WERI-Rb-1 (cell line): ENCODE measurements at places on chromosomes 5 and 9.

DNA sequence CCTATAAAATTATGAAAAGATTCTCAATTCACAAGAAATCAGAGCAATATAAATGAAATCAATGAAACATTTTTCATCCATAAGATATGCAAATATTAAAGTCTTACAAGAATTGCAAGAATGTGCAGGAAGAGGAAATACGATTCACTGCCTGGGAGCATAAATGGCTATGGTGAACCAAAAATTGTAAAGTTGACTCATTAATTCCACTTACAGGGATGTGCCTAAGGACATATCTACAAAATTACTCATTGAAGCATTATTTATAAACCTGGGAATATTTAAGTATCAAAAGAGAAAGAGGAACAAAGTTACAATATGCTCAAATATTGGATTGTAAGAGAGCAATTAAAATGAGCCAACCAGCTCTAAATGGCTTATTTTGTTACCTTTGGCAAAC lies 6.9 kb upstream of the NIPSNAP3A start:
- no peak for DNase-seq

GRCh38 chr5:170143710-170144109 lies 38.0 kb downstream of the FOXI1 start:
- DNase-seq = no peak

- no peak for DNase-seq
These were observed 9.2 kb upstream of the MXD3 start for GRCh38 chr5:177320879-177321278.

GRCh38 chr9:2802494-2802921 lies 41.4 kb downstream of the PUM3 start:
- DNase-seq = no peak

DNA sequence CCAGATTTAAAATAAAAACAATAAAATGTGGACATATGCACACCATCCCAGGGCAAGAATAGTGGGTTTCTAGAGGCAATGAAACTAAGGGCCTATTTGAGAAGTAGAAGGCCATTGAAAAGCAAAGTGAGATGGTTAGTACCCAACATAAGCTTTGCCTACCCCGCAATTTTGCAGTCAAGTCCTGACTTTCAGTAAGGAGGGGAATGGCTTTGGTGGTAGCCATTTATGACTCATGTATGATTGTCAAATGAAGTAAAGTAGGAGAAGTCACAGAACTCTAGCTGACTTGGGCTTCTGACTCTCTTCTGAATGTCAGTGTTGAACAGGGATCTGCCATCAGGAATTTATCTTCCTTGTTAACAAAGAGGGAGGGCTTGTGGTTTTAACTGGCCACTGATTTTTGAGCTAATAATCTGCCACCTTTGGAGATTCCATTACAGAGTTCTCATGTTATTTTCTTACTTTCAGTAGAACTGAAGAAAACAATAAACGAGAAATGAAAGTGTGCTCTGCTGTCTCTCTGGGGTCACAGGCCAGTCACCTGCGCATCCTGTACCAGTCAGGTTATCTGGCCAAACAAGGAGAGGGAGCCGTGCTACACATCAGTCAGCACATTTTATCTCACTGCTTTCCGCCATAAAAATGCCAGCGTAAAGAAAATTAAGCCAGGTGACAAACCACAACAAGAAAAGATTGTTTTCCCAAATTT lies 14.3 kb upstream of the SNCAIP start:
- DNase-seq = no peak

- no peak for DNase-seq
These were observed 148.4 kb downstream of the NFIB start for GRCh38 chr9:14165376-14166035.

DNA sequence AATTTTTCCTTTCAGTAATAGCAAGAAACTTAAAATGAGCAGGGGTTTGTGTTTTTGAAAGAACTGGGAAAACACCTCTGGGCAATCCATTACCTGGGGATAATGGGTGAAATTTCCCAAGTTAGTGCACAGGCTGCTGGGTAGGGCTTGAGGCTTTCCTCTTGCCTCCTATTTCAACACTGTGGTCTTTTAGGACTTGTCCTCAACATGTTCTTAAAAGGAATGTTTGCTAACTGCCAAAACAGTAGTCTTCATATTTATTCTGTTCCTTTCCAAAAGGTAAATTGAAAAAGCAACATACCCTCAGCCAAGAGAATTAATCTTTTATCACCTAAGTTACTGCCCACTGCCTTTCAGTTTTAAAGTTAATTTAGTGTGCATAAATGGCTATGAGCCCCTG lies 158.3 kb upstream of the CCDC152 start:
- DNase-seq = no peak

GRCh38 chr5:51388488-51389287 lies 5.4 kb downstream of the ISL1 start:
- no peak for DNase-seq

- peak; percentile 76 for DNase-seq
These were observed 24.7 kb upstream of the CETN3 start for GRCh38 chr5:90434116-90434714.

- DNase-seq = no peak
These were observed 201.3 kb downstream of the HINT1 start for GRCh38 chr5:130963798-130964197.

GRCh38 chr5:30194595-30194994 lies 998.9 kb upstream of the CDH6 start:
- DNase-seq = no peak

DNA sequence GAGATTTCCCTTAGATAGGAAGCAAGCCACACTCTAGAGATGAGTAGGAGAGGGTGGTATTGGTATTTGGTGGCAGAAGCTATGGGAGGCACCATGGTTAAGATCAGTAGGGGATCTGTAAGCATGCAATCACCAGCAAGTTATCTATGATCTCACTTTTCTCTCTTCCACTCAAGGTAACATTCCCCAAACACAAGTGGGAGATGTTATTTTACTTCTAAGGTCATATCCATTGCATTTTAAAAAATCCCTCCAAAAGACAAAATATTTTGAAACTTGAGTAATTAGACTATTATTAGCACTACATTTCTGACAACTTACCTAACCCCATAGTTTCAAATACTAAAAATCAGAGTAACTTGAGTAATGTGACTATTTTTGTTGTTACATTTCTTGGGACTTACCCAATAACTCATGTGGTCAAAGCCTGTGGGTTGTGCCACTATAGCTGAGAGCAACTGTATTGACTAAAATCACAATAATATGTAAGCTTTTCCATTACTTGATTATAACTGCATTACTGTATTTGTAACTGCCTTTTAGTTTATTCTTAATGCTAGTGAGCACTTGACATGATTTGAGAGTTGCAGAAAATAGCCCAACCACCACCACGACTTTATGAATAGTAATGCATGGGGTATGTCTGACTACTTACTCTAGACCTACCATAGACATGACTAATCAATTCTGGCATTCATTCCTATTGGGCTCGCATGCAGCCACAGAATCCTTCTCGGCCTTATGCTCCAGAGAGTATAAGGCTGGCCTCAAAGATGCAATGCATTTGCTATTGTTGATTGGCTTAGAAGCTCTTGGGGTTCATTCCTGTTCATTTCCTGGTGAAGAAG lies 264.7 kb downstream of the TRIM32 start:
- DNase-seq = no peak

DNA sequence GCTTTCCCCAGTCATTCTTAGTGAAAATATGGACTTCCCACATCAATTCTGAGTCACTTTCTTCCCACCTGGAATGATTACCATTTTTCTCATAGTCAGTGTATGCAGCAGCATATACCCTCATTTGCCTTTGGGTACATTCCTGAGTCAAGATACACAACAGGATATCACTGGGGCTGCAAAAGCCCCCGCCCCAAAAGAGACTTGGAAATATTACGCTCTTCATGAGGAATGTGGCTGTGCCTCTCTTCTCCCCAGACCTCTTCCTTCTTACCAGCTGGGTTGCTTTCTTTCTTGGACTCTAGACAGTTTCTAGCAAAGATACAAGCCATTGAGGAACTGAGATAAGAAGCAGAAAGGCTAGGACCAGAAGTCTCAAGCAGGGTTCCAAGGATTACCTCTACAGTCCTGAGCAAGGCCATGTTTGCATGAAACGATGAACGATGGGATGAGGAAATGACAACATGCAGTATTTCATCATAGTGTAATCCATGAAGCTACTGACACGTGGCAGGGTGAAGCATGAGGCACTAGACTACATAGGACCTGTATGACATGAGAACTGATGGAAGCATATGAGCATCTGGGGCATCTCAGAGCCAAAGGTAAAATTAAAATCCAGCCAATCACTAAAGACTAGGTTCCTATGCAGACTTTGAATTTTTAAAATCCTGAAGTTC lies 218.1 kb downstream of the RAB3C start:
- DNase-seq = no peak

DNA sequence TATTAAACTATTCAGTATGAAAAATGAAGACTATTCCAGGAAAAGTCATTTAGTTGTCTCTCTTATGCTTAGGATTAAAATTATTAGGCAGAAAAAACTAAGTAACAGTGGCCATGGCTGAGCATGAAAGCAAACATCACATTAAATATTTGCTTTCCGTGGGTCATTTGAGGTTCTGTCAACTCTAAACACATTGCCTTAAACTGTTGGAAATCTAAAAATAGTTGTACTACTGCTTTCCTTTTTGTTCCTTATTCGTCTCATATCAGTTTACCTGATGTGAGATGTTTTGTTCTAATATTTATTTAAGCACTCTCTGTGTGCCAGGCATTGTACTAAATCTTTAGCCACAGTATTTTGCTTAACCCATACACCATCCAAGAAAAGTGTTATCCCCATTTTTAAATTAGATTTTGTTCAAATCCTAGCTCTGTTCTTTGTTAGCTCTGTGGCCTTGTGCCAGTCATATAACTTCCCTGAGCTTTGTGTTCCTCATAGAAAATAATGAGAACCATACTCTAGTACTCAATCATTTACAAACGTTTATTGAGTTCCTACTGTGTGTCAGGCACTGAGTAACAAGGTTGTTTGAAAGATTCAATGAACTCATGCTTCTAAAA lies 18.7 kb upstream of the ZNF608 start:
- no peak for DNase-seq

- no peak for DNase-seq
These were observed 291.2 kb downstream of the IRX1 start for GRCh38 chr5:3886524-3887451.

DNA sequence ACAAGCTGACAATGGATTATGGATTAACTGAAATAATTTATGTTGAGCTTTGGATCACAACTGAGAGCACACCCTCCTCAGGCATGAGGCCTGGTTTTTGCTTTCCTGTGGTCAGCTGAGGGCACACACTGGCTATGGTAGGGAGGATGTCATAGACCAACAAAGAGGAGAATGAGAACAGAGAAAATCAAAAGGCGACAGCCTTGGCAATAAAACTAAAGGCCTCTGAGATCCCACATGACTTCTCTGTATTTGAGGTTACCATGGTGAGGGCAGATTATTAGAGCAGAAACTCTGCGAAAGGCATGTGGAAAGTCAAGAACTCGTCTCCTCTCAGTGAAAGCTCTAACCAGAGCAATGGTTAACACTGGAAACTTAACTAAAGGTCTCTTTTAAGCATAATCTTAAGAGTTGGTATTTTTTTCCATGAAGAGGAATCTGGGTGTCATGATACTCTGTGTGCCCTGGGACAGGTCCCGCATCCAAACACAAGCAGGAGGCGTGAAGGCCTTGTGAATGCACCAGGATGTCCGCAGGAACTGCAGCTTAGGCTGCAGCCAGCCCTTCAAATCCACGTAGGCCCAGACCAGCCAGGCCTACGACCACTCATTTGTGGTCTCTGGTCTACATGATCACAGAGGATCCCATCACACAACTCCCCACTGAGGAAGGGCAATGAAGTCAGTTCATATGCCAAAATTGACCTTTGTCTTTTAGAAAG lies 12.4 kb upstream of the MEIKIN start:
- DNase-seq = peak; percentile 25

DNA sequence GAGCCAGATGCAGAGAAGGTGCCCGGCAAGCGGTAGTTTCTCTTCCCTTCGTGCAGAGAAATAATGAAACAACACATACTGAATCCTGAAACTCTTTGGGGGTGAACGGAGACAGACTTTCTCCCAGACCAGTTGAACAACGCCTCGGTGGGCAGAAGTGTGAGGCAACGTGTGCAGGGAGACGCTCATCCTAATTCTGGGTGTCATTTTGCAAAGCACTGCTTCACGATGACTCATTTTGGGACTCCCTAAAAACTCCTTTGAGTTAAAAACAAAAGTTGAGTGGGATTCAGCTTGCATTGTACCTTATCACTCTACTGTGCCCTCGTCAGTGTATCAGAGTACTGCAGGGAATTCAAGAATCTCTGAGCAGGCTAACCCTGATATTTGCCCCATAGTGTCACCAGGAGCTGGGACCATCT lies 3.5 kb upstream of the NEK6 start:
- DNase-seq = no peak

DNA sequence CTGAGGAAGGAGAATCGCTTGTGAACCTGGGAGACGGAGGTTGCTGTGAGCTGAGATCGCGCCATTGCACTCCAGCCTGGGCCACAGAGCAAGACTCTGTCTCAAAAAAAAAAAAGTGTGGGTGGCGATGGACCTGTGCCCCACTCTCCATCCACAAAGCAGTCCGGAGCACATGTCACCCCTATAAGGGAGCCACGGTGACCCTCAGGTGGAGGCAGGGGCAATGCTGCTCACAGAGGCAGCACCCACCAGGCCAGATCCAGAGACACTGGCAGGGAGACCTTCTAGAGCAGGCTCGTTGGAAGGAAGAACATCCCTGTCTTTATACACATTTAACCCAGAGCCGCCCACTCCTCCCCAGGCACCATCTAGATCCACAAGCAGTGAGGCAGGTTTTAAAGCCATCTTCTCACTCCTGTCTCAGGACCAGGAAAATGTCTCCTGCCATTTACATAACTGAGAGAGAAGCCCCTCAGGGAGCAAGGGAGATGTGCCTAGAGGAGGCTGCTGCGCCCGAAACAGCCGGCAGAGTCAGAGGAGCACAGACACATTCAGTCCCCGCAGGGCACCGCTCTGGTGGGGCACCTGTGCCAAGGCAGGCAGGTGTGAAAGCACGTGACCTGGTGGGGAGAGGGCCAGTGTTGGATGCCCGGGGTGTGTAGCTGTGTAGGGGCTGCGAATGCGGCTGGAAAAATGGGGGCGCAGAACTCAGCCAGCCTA lies 31.6 kb upstream of the ADAMTS2 start:
- no peak for DNase-seq
